ENCODE measurements at places on chromosomes 1 and 21. TPM values are rescaled to one million over a fixed set of nuclear protein-coding genes. Genes with fewer than 3 reads are reported as not detected.

NHLH1 gene
- total RNA-seq: 0.27 TPM

DNA sequence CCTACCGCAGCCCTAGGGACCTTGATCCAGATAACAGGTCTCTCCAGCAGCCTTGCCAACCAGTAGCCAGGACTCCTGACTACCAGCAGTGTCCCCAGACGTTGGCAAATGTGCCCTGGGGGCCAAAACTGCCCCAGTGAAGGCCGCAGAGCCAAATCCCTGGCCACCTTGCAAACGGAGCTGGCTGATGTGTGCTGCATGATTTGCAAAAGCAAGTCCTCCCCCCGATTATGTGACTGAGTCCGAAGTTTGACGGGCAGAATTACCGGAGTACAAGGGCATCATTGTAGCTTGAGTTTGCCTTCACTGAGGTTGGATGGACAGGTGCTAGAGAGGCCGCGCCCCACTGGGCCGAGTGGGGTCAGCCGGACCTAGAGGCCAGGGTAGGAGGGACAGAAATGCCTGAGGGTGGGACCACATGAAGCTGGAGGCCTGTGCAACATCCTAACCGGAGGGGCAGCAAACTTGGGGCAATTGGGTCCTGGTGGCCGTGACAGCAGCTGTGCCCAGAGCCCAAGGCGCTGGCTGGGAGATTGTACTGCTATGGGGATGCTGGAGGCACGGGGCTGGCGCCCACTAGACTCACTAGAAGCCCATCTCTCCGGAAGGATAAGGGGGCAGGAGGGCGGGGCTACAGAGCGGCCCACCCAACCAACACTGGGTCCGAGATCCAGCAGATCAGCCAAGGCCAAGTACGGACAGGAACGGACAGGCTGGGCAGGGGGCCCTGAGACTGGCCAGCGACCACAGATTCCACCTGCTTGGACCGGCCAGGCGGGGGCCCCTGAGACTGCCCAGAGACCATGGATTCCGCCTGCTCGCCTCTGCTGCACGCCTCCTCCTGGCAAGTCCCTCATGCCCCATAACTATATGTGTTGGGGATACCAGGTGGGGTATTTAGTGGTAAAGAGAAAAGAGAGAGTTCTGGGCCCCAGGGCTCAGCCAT, 2.8 kb downstream of the ARHGEF16 start:
- DNase-seq: no peak

UBXN10 gene
- total RNA-seq: not detected

PRCC gene
- total RNA-seq: 67.4 TPM

DNA sequence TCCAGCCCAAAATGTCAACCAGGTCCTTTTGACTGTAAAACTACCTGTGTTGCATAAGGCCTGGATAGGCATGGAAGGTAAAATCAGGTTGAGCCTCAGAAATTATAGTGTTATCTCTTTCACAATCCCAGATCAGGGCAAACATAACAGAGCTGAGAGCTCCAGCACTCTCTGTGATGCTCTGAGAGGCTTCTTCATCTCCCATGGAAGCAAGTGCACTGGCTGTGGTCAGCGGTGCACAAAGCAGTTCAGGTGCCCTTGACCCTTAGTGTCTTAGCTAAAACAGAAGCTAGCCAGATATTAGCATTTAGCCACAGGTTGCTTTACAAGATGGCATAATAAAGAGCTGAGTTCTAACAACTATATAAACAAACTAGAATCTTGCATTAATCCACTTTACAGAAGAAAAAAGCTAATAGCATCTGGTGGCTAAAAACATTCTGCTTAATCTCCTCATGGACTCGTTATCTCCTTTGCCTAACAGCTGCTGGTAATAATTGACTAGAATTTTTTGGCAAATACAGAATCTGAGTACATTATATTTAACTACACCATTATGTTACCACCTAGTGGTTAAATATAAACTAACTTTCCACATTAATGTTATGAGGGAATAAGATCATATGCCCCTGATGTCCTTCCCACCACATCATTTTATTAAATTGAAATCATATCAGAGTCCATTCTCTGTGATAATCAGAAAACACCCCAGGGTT, 25.6 kb upstream of the POGK start:
- no peak for DNase-seq

GUCA2A gene
- not detected for total RNA-seq

DNA sequence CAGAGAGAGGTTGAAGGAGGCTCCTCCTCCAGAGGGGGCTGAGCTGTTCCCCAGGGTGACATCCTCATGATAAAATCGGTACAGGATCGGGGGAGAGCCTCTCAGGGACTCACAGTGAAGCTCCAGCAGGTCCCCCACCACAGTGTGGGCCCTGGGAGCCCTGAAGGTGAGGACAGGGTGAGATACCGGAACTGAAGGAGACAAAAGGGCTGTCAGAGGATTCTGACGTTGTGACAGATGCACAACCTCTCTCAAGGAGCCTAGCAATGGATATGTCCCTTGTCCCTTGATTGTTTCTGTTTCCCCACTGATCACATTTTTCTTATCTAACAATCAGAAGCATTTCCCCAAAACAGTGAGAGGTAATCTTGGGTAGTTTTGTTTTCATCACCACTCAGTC, 5.2 kb downstream of the FCRL3 start:
- DNase-seq: no peak

DNA sequence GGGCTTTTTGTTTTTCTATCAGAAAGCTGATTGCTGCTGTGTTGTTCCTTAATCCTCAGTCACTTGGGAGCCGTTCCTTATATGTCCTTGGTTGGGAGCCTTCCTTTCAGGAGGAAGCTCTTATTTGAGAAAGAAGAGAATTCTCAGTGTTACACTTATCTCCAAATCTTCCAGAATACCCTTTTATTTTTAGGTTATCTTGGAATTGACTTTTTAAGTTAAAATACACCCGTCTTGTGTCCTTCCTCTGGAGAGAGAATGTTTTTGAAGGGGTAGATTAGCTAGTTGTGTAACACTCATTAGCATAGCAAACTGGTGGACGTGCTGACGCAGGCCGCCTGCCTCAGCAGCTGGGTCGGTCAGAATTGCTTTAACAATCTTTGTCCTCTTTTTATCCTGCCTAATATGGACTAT, 42.1 kb downstream of the LRRC8B start:
- DNase-seq: no peak
